GM13976 (cell line): ENCODE measurements at places on chromosomes 7 and 10.
A peak's percentile ranks its signal among the peaks of the same experiment; 100 is the strongest.

GRCh38 chr7:85074992-85075391, 111.9 kb downstream of the SEMA3D start:
- no peak for DNase-seq

- no peak for DNase-seq
These were observed 58.4 kb downstream of the MAPK8 start for GRCh38 chr10:48364659-48365405.

DNA sequence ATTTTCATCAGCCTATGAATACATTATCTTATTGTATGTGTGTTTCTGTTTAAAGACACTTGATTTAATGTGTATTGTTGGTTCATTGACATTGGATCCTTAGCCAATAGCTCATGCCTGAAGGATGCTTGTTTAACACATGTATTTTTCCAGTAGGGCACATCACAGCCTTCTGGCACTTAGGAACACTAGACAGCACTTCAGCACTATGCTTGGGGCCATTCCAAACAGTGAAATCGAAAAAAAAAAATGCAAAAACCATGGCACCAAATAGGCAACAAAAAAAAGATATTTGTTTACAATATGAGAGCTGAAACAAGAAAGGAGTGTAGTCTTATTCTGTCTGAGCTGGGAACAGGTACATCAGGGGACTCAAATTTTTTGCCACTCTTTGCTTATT, 262.8 kb downstream of the SLC25A13 start:
- DNase-seq, result no peak

DNA sequence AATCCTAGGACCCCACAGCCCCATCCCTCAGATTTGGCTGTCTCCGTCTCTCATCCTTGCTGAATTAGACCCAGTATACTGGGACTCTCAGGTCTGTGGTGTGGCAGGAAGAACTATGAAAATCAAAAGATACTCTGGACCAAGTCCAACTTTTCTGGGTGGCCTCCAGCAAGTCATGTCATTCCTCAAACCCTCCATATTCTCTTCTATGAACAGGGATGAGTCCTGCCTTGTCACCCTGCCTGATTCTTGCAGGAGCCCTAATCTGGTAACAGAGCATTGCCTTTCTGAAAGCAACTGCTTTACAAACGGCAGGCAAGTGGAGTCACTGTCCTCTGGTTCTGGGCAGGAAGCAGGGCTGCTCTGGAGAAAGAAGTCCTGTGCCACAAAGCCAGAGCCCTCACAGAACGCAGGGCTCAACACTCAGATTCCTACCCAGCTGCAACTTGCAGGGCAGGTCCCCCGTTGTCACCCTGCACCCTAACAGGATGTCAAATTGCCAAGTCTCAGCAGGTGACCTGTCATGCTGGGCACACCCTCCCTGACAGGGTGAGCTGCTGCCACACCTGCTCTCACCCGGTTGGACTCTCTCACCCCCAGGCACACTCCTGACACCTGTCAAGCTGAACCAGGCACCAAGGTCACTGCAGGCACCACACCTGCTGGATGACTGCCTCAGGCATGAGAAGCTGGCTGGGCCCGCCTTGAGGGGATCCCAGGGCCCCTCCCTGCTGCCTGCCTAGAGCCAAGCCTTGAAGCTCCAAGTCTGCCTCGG, 227.7 kb downstream of the KCNMA1 start:
- DNase-seq, result no peak

- DNase-seq, result peak; percentile 54
These were observed 50.4 kb upstream of the WNT16 start for GRCh38 chr7:121278120-121279021.

GRCh38 chr7:91628742-91629141, 251.8 kb downstream of the MTERF1 start:
- DNase-seq, result no peak

DNA sequence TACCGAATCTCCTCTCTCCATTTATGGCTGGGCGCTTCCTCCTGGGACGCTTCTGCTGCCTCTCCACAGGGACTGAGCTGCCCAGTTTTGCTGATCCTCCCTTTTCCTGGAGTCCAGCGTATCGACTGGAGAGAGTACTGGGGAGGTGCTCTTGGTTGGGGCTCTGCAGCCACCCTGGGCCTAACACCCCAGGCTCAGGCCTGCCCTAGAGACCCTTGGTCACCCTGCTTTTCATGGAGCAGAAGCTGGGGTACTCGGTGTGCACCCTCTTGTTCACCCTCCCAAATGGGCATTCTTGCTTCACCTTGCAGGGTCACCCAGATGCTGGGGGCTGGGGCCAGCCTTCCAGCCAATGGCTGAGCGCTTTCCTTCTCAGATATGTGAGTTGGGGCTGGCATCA, 88.8 kb upstream of the RET start:
- DNase-seq, result peak; percentile 25
